ENCODE measurements at places on chromosomes 1 and 21.

- DNase-seq: no peak
Measured at GRCh38 chr1:89682611-89683010, 49.7 kb downstream of the LRRC8C start.

- no peak for DNase-seq
Measured at GRCh38 chr1:54551891-54552290, 3.9 kb downstream of the ACOT11 start.

DNA sequence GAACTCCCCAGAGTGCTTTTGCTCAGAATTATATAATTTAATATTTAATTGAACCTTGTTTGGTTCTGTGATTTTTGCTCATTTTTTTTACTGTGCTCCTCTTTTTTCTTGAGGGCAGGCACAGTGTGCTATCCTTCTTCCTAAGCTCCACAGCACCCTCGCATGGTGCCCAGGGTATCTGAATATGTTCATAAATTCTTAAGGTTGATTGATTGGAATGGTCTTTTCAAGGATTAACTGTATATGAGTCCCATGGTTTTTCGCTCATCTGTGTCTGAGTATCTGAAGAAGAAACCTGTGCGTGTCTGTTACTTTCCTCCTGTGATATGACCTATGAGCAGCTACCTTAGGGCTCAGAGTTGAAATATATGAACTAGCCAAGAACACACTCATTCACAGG is 393.7 kb downstream of the HLX start:
- no peak for DNase-seq

- no peak for DNase-seq
Measured at GRCh38 chr1:201020721-201021629, 2.5 kb downstream of the KIF21B start.

GRCh38 chr1:208537198-208537597 is 293.0 kb upstream of the PLXNA2 start:
- DNase-seq: no peak

- no peak for DNase-seq
Measured at GRCh38 chr1:37734629-37735591, 30.0 kb downstream of the EPHA10 start.

GRCh38 chr1:199067483-199067882 is 428.6 kb downstream of the PTPRC start:
- no peak for DNase-seq

DNA sequence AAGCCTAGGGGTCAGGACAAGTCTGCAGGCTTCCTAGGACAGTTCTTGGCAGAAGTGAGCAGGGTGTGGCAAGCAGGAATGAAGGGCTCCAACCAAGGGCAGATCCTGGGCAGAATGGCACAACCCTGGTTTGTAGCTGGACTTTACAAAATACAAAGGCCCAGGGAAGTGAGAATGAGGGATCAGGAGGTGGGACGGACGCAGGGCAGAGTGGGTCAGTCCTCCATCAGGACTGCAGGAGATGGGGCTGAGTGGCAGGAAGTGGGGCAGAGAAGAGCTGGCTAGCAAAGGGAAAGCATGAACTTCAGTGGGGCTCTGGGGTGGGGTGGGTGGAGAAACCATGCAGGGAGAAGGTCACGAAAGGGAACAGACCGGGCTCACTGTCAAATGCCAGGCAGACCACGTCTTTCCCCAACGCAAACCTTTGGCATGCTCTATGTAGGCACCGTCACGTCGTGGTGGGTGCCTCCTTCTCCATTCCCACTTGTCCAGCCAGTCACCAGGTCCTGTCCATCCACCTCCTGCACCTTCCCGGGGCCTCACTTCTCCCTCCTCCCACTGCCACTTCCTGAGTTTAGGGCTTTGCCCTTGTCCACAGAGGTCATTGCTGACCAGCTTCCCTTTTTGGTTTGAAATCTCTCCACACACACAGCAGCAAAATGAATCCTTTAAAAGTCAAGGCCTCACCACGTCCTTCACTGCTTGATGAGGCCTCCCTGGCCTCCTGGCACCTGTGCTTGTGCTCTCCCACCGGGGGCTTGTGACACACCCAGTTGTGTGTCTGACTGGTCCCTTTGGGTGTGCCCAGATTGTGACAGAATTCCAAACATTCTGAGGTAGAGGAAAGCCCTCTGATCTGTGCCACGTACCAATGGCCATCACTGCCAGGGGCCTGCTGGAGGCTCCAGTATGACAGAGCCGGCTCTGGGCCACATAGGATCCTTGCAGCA is 8.7 kb upstream of the CLDN19 start:
- no peak for DNase-seq

GRCh38 chr1:235025422-235025984 is 103.1 kb downstream of the TOMM20 start:
- no peak for DNase-seq

DNA sequence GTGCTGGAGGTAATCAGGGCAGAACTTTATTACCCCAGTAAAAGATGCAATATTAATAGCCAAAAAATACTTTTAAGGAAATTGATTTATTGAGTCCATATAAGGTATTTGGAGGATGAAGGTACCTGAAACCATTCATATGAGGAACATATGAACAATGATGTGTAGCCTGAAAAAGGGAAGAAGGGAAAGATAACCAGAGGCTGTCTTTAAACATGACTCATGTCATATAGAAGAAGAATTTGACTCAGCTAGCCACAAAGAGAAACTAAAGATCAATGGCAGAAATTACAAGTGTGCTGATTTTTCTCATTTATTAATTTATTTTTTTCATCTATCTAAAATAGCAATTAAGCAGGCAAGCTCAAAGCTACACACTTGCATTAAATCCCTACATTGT is 136.2 kb upstream of the DUSP10 start:
- DNase-seq: no peak

DNA sequence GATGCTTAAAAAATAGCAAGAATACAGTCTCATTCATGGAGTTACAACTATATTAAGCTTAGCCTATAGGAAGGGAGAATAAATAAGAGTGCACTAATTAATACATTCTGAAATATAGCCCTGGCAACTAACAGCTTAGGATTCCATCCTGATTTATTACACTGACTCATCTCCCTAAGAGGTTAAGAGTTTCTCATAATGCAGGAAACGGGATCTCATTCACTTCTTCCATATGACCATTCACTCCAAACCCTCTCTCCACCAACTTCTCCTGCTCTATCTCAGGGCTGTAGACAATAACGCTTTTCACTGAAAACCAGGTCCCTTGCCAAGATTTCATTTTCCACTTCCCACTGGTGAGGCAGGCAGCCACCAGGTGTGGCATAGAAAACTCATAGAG is 168.5 kb upstream of the PLD5 start:
- DNase-seq: no peak

- no peak for DNase-seq
Measured at GRCh38 chr1:61568460-61569302, 156.3 kb downstream of the TM2D1 start.

DNA sequence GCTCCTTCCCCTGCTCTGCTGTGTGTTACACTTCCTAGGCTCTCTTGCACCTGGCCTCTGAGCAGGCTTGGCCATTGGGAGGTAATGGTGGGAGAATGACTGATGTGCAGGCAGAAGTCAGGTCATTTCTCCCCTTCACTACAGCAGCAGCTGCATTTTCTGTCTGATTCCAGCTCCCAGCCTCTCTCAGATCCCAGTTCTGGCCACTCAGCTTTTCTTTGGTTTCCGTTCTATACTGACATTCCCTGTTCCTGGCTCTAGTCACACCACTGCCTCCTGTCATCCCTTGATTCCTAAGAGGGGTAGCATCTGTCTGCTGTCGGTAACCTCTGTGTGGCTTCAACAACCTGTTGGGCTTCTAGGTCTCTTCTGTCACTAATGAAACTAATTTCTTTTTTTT is 127.7 kb upstream of the HOOK1 start:
- DNase-seq: no peak

GRCh38 chr1:110233861-110234260 is 23.7 kb downstream of the KCNC4 start:
- DNase-seq: no peak

DNA sequence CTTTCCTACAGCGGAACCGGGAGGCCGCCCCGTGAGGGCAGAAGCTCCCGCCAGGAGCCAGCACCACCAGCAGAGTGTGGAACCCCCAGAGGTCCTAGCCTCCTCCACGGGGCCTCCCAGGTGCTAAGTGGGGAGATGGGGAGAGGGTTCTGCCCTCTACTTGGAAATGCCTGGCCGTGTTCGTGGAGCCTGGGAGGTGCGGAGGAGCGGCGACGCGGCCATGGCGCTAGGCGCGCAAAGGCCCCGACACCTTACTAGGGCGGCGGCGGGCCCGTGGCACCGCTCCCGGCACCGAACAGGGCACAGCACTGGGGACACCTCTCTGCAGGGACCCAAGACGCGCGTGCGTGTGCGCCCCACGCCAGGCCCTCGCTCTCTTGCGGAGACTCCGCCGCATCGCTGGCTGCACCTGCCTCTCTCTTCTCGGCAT is 1.3 kb upstream of the CACNA1E start:
- no peak for DNase-seq

GRCh38 chr1:175572932-175573868 is 170.2 kb downstream of the TNR start:
- no peak for DNase-seq

DNA sequence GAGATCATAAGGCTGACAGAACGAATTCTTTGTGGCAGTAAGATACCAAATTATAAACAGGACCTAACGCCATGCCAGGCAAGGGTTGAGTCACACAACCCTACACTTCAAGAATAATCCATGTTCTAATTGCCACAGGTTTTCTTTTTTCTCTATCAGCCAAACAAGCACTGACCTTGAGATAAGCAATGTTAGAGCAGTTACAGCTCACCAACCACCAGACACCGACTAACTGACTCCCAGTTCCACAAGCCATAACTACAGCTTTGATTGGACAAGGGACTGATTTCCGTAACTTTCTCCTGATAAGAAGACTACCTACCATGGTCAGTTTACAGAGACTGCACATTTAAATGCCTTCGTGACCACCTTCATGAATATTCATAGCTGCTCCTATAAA is 149.6 kb downstream of the PTPRU start:
- no peak for DNase-seq

- no peak for DNase-seq
Measured at GRCh38 chr1:15089258-15089992, 64.1 kb upstream of the TMEM51 start.

DNA sequence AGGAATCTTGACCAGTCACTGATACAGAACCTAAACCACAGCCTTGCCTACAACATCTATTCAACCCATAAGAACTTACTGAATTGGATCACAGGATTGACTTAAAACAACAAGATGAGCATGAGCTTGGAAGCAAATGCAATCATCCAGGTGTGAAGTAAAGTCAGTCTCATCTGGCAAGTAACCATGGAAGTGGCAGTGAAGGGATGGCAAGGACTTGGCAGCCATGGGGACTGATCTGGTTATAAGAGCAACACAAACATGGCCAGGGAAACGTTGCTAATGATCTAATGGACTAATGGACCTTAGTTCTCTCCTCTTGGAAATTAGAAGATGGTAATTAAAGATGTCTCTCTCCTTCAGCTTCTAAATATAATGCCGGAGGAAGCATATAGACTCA is 133.1 kb downstream of the VAV3 start:
- no peak for DNase-seq

GRCh38 chr1:201560328-201561194 is 21.6 kb downstream of the NAV1 start:
- DNase-seq: no peak

GRCh38 chr1:191760016-191760415 is 398.2 kb upstream of the RGS18 start:
- DNase-seq: no peak

GRCh38 chr1:57311006-57311405 is 112.9 kb downstream of the DAB1 start:
- no peak for DNase-seq
